ENCODE measurements at places on chromosomes 2 and 18.

DNA sequence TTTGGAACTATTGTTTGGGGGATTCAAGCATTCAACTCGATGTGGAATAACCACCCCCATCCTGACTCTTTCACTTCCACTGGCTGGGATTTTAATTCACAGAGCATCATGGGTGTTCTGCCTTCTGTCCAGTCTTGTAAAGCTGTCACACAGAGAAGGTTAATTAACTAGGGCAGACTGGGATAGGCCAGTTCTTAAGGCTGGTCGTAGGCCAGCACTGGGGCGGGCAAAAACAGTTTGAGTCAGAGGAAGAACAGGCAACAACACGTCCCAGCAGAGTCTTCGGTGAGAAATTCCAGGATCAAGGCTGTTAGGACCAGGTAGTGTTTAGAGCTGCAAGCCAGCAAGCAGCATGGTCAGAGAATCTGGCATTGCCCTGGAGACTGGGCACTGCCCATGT lies 4.0 kb upstream of the RNF152 start:
- no peak for DNase-seq

DNA sequence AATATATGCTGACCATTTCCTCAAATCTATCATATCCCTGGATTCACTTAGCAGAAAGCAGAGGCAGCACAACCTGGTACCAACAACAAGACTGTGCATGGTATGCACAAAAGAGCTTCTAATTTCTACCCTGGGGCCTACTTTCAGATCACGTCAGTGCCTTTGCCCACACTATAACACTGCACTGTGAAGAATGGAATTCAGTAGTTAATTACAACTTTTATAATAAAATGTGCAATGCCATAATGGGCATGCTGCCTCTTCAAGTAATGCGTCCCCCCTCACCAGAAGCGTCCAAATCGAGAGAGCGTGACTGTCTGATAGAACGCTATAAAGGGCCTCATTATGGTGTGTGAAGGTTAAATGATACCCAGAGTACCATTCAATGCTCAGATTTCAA lies 328.1 kb upstream of the PKDCC start:
- no peak for DNase-seq

DNA sequence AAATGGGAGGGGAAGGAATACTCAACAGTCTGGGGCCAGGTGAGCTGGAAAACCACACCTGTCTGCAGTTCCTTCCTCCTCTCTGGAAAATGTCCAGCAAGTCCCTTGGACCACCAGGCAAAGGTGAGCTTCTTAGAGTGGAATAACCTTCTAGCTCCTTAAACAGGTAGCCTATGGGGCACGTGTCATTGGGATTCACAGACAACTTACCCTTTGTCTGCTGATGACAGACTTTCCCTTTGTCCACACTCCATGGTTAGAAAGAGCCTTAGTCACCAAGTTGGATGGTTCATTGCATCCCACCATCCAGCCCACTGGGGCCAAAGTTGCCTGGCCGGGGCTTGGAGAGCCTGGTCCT lies 98.0 kb upstream of the ITGA6 start:
- DNase-seq: no peak

- DNase-seq: no peak
Measured at GRCh38 chr2:207926989-207927300, 98.4 kb downstream of the PLEKHM3 start.

GRCh38 chr18:48997681-48997984 lies 46.9 kb upstream of the SMAD7 start:
- DNase-seq: no peak

DNA sequence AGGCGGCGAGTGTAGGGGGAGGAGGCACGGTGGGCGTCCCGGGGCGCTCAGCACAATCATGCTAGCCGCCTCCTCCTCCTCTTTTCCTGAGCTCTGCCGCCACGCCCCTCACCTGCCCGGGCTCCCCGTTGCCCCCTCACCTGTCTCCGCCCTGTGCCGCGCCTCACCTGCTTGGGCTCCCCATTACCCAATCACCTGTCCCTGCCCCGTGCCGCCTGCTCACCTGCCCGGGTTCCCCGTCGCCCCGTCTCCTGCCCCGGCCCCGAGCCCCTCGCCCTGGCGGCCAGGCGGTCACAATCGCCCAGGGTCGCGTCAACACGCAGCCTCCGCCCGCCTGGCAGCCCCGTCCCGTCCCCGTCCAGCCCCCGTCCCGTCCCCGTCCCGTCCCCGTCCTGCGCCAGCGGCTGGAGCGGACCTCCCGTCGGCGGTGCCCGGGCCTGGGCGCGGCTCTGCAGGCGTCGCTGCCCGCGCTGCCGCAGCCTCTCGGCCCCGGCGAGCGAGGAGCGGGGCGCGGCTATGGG lies at the start of gene DCDC2C:
TSS of gene DCDC2C (plus strand) at position 340 of the 521 bp plus-strand sequence. CDS start at position 517, 177 bp downstream.
- DNase-seq: no peak

- DNase-seq: no peak
Measured at GRCh38 chr2:138600732-138601457, 99.3 kb downstream of the SPOPL start.

DNA sequence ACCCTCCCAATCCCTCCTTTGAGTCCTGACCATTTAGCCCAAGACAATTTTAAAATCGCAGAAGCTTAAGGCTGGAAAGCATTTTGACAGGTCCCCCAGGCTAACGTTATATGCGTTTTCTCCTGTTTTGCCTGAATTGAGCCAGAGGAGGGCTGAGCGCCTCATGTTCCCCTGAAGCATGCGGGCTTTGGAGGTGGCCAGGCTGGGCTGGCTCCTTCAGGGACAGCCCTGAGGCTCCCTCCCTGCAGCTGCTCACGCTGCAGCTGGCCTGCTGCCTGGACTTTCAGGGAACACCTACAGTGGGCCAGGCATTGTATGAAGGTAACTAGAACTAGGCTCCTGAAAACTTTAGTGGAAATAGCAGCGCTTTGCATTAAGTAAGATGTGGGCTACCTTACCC lies 179.2 kb downstream of the ACKR3 start:
- no peak for DNase-seq

GRCh38 chr2:163670929-163671328 lies 64.9 kb downstream of the FIGN start:
- DNase-seq: no peak

DNA sequence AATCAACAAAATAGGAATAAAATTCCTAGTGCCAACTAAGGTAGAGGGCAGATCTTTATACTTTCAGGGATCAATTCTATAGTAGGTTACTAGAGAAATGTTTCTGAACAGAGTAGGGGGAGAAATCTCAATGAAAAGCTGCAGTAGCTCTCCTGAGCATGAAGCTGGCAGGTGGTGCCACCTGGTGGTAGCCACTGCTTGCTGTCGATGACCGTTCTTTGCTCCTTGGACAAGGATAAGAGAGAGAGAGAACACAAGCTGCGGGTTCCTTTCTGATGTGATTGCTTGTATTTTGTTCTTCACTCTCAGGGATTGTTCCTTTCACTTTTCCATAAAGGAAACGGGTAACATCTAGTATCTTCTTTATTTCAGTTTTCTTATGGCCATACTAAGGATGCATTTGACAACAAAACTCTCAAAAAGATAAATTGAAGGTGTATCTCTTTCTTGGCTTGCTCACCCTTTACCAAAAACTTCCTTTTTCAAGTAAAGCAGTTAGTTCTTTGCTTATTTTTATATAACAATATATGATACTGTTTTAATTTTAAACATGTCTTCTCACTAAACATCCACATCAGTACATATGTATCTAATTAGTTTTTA lies 18.6 kb upstream of the MRPL19 start:
- DNase-seq: peak; percentile 41

DNA sequence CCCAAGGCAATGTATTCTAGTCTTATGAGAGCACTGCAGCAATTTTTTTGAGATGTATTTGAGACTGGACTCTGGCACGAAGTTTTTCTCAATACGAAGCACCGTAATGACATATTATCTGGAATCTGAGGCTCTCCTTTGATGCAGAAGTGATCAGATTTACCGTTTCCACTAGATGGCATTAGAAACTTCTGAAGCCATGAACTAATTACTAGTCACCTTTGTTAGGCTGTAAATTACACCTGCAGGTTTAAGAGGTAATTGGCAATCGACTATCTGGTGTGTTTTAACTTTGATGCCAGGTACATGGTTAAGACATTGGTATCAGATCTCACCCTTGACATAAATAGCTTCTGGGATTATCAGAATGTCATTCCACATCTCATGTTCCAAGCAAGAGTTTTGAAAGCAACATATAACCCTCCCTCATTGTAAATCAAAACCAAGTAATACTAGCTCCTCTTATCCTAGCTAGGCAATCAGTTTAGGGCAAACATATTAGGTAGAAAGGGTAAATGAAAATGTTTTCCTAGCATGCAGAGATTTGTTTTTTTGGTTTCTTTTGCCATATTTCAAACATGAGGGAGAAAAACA lies 254.6 kb upstream of the SPRED2 start:
- DNase-seq: no peak

GRCh38 chr2:29485117-29485516 lies 369.9 kb downstream of the CLIP4 start:
- DNase-seq: no peak

DNA sequence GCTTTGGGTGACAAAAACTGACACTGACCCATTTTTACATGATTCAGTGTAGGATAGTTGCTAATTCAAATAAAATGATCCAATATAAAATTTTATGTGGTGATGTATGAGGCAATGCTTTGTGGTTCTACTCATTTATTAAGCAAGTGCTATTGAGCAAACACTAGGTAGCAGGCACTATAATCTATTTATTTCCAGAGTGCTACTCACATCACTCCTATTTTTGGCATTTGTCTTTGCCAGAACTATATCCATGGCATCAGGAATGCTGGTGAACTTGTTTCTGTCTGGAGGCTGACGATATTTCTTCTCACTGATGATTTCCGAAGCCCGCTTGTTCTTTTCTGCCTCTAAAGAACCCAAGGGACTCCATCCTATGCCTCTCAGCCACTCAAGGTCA lies 84.3 kb downstream of the NEB start:
- no peak for DNase-seq

- DNase-seq: no peak
Measured at GRCh38 chr18:24936691-24937090, 415.3 kb downstream of the ZNF521 start.

DNA sequence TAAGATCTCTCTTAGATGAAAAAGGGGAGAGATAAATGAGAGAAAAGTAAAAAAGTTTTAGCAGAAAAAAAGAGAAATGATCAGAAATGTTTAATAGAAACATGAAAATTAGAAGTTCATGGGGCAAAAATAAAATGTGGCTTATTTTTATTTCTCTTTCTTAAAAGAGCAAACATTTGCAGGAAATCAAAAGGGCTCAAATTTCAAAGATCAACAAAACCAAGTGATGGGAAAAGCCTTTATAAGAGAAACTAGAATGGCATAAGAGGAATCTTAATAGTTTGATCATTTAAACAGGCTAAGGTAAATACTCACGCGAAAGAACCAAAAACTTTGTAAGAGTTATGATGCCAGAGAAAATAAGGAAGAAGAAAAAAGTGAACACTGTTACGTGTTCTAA lies 23.3 kb upstream of the DAW1 start:
- no peak for DNase-seq

DNA sequence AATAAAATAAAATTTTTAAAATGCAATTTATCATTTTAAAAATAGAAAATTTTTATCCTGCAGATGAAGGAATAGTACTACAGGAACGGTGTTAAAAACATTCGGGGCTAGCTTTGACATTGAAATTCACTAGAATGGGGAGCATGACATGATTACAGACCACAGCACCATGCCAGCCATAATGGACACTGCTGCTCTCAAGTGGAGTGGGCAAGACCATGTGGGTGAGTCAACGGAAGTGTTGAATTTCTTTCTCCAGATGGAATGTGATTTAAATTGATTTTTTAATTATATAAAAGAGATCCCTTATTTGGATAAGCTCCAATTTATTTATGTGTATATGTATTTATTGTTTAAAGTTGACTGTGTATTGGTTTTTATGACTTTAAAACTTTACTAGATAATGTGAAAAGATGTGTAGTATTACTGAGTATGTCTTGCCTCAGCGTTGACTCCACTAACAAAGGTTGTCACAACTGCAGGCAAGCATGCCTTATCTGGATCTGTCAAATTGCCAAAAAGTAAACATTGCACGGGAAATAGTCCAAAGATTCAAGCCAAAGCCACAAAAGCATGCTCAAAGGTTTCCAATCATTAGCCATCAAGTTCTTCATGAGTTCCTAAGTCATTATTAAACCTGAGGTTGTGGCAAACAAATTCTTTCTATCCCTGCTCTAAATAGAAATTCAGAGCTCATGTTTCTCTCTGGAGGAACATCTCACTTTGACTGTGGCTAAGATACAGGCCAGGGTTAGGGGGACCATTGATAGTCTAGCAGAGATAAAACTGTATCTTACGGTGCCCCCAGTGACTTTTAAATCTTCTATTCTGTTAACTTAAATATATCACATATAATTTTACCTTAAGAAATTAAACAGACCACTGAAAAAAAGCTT lies 536.9 kb downstream of the TMX3 start:
- DNase-seq: no peak

- no peak for DNase-seq
Measured at GRCh38 chr2:85164145-85164569, 31.0 kb downstream of the TCF7L1 start.

DNA sequence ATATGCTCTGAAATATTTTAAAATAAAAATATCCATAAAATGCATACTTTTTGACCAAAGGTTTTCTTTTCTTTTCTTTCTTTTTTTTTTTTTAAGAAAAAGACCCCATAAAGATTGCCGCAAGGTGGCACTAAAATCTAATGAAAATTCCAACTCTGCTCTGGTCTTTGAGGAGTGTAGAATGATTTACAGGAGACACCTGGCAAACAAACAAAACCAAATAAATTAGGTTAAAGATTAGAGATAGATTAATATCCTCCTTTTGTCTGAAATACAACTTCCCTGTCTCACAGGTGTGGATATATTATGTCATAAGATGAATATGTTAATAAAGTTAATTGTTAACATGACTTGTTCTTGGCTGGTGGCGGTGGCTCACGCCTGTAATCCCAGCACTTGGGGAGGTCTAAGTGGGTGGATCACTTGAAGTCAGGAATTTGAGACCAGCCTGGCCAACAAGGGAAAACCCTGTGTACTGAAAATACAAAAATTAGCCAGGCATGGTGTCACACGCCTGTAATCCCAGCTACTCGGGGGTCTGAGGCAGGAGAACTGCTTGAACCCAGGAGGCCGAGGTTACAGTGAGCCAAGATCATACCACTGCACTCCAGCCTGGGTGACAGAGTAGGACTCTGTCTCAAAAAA lies 3.5 kb upstream of the RHOB start:
- no peak for DNase-seq

DNA sequence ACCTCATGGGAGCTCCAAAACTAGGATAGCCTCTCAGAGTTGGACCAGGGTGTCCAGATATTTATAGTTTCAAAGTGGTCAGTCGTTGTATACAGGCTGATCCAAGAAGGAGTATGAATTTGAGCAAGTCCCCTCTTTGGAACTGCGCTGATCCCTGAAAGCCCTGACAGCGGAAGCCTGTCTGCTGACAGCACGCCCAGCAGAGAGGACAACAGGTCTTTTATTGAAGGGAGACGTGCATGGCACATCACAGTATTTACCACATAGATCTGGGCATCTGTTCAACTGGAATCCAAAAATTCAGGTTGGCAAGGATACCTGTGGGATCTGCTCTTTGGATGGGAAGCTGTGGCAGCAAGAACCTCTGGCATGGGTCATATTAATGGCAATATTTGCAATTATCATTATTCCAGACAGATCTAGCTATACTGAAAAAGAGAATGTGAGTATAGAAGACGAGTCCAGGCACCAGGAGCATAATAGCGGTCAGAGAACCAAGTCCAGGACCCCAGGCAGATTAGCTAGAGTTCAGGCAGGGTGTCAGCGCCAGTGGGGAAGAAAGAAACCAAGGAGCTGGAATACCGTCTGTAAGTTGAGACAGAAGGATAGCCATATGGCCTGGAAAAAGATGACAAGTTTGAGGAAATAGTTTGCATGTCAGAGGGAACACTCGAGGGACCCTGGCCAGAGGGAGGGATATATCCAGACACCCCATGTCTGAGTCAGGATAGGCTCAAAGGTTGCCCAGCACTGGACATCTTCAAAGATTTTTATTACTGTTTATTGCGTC lies 260.4 kb upstream of the FANCL start:
- DNase-seq: no peak
